ENCODE measurements at places on chromosomes 4 and X.

- H3K4me1 ChIP-seq: no peaks in the 10 kb centered on the region
- no peak overlapping the region for H3K4me3 ChIP-seq
- no peaks in the 10 kb centered on the region for H3K27me3 ChIP-seq
- H3K27ac ChIP-seq: no peak overlapping the region
- no peak for DNase-seq
Observed at GRCh38 chr4:65865489-65865888, 195.2 kb upstream of the EPHA5 start.

- DNase-seq: no peak
- H3K4me1 ChIP-seq: no peaks in the 10 kb centered on the region
- no peak overlapping the region for H3K4me3 ChIP-seq
- no peak overlapping the region for H3K27ac ChIP-seq
- H3K36me3 ChIP-seq: no peaks in the 10 kb centered on the region
- H3K27me3 ChIP-seq: no peaks in the 10 kb centered on the region
Observed at GRCh38 chrX:10821293-10821692, 200.9 kb upstream of the MID1 start.

DNA sequence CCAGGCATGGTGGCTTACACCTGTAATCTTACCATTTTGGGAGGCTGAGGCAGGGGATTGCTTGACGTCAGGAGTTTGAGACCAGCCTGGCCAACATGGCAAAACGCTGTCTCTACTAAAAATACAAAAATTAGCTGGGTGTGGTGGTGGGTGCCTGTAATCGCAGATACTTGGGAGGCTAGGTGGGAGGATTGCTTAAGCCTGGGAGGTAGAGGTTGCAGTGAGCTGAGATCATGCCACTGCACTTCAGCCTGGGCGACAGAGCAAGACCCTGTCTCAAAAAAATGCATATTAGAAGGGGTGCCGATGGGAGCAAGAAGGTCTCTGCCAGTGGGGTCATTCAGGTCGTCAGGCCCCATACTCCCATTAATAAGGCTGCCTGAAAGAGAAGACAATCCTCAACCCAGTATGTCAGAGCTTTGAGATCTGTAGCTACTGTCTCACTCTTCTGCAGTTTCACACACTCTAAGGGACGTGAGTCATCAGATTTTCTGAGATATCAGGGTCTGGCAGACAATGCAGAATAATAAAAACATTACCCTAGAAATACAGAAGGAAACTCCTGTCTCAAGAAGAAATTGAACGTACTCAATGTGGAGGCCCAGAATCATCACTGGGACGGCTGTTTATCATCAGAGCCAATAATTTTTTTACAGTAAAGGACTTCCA is 176.7 kb upstream of the FAT1 start:
- H3K27ac ChIP-seq: no peak overlapping the region
- no peak for DNase-seq
- H3K4me3 ChIP-seq: no peak overlapping the region
- no peaks in the 10 kb centered on the region for H3K36me3 ChIP-seq
- no peaks in the 10 kb centered on the region for H3K27me3 ChIP-seq

- DNase-seq: no peak
- no peaks in the 10 kb centered on the region for H3K27me3 ChIP-seq
- no peaks in the 10 kb centered on the region for H3K4me1 ChIP-seq
Observed at GRCh38 chrX:69027181-69028005, 137.9 kb downstream of the PJA1 start.

DNA sequence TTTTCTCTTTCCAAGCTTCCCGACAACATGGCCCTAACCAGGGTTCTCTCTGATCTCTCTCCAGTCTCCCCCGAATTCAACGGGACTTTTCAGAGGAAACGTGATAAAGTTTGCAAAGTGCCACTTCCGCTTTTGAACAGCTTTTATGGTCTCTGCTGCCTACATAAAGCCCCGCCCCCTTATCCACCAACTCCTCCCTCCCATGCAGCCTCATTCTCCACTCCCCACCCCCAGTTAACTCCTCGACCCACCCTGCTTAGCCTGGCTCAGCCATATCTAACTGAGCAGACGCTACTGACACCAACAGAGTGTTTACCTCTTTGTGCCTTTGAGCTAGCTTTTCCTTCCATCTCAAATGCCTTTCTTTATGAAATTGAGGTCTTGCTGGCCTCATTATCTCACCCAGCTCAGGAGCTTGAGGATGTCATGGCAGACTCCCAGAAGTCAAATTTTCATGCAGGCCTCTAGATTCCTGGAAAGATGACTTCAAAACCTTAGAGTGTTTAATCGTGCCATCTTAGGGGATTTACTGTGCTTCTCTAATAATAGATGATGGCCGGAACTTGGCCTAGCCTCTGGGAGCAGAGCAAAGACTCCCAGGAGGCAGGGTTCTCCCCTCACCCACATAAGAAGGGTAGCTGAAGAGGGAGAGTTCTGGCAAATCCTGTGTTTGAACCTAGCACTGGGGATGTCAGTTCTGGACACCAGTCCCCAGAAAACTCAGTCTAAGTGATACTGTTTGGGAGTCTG is 606.0 kb downstream of the BCOR start:
- no peak for DNase-seq
- peak overlapping the region; percentile 77 for H3K27ac ChIP-seq
- H3K36me3 ChIP-seq: no peaks in the 10 kb centered on the region
- H3K4me1 ChIP-seq: peaks cover 9% of the 10 kb centered on the region
- H3K4me3 ChIP-seq: no peak overlapping the region

- DNase-seq: no peak
- H3K27ac ChIP-seq: peak overlapping the region; percentile 96
- peak overlapping the region; percentile 95 for H3K4me3 ChIP-seq
- no peaks in the 10 kb centered on the region for H3K27me3 ChIP-seq
Observed at GRCh38 chr4:13484749-13485221, 645 bp upstream of the RAB28 start.

GRCh38 chrX:118254611-118255010 is 91.3 kb upstream of the WDR44 start:
- no peaks in the 10 kb centered on the region for H3K27me3 ChIP-seq
- H3K36me3 ChIP-seq: no peaks in the 10 kb centered on the region
- H3K27ac ChIP-seq: no peak overlapping the region
- H3K4me3 ChIP-seq: no peak overlapping the region
- peak; percentile 83 for DNase-seq

- H3K27me3 ChIP-seq: no peaks in the 10 kb centered on the region
- no peak for DNase-seq
- no peaks in the 10 kb centered on the region for H3K4me1 ChIP-seq
- H3K36me3 ChIP-seq: no peaks in the 10 kb centered on the region
- no peak overlapping the region for H3K27ac ChIP-seq
- no peak overlapping the region for H3K4me3 ChIP-seq
Observed at GRCh38 chrX:115894087-115894486, 276.5 kb upstream of the AGTR2 start.

DNA sequence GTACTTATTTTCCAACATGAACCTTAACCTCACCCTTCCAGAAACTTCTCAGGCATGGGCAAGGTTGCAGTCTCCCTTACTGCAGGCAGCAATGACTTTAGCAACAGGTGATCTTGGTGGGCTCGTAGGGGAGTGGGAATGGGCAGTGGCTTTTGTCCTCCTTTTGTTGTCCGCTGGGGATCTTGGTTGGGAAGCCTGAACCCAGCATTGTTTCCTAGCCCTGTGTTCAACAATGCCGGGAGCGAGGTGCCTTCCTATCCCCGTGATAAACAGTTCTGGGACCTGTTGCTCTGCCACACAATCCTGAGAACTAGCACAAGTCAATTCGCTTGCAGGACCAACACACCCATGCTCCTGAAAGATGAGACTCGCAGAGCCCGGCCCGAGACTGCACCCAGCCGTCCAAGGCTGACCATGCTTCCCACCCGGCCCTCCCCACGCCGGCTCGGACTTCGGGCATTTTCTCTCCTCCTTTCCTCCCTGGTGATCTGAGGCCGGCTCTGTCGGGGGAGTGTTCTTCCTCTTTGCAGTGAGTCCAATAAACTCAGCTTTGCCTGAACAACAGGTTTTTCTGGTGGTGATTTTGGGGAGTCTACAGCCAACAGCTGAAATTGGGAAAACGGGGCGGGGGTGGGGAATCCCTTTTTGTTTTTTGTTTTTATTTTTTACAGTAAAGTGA is 20.2 kb downstream of the IRAK1 start:
- H3K27me3 ChIP-seq: no peaks in the 10 kb centered on the region
- H3K36me3 ChIP-seq: no peaks in the 10 kb centered on the region
- H3K4me3 ChIP-seq: no peak overlapping the region
- no peak for DNase-seq
- H3K27ac ChIP-seq: no peak overlapping the region

GRCh38 chrX:920234-920799 is 289.7 kb downstream of the SHOX start:
- H3K27me3 ChIP-seq: no peaks in the 10 kb centered on the region
- no peaks in the 10 kb centered on the region for H3K36me3 ChIP-seq
- no peak overlapping the region for H3K4me3 ChIP-seq
- no peak for DNase-seq
- H3K27ac ChIP-seq: no peak overlapping the region
- no peaks in the 10 kb centered on the region for H3K4me1 ChIP-seq

DNA sequence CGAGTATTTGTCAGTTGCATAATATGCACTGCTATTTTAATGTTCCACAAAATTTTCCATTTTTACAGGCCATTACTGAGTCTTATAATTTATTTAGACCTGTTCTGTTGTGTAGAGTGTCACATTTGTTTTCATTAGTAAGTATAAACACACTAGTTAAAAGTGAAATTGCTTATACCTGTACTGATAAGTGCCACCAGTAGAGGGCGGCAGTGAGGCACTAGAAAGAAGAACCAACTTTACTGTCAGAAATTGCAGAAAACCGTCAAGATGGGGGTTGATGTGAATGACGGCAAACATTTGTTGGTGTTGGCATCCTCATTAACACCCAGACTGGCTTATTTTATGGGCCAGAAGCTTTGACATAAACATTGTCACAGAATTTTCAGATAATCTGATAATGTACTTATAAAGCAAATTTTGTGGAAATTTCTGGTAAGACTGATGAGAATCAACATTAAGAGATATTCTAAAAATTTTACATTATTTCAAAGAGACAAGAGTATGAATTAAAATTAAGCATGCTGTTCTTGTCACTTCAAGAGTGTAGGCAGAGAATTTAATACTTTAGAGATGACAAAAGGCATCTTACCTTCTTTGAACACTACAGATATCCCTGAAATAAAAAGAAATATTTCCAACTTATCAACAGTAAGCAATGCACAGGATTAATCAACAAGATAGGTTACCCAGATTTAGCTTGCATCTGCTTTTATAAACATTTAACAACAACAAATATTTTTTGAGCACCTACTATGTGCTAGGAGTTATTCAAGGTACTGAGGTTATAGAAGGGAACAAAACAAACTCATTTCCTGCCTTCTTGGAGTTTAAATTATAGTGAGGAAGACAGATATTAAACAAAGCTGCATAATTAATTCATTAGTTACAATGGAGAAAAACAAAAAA is 24.9 kb downstream of the ALPK1 start:
- no peaks in the 10 kb centered on the region for H3K4me1 ChIP-seq
- no peaks in the 10 kb centered on the region for H3K27me3 ChIP-seq
- H3K27ac ChIP-seq: no peak overlapping the region
- no peak overlapping the region for H3K4me3 ChIP-seq

- no peaks in the 10 kb centered on the region for H3K4me1 ChIP-seq
- no peaks in the 10 kb centered on the region for H3K27me3 ChIP-seq
- no peak overlapping the region for H3K27ac ChIP-seq
- H3K36me3 ChIP-seq: no peaks in the 10 kb centered on the region
- H3K4me3 ChIP-seq: no peak overlapping the region
Observed at GRCh38 chr4:6177587-6178197, 22.7 kb downstream of the JAKMIP1 start.

DNA sequence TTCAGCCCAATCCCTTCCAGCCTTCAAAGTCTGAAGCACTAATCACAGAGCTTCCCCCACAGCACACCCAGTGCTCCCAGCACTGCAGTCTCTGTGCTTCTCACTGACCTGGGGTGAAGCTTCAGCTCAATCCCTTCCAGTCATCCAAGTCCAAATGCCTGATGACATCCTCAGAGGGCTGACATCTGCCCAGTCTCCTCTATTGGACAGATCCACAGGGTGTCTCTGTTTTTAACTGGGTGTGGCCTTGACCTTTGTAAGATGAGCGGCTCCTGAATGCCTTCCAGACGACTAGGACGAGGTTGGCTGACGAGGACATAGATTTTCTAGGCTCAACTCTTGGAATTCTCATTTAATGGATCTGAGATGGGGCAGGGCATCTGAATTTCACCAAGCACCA is 7.6 kb upstream of the SLC2A9 start:
- H3K36me3 ChIP-seq: no peaks in the 10 kb centered on the region
- no peak overlapping the region for H3K27ac ChIP-seq
- no peaks in the 10 kb centered on the region for H3K27me3 ChIP-seq
- DNase-seq: peak; percentile 45
- H3K4me1 ChIP-seq: peaks cover 8% of the 10 kb centered on the region
- H3K4me3 ChIP-seq: no peak overlapping the region

- H3K4me1 ChIP-seq: no peaks in the 10 kb centered on the region
- no peak overlapping the region for H3K27ac ChIP-seq
- H3K4me3 ChIP-seq: no peak overlapping the region
- no peaks in the 10 kb centered on the region for H3K36me3 ChIP-seq
- H3K27me3 ChIP-seq: no peaks in the 10 kb centered on the region
Observed at GRCh38 chr4:17859793-17860406, 49.1 kb downstream of the NCAPG start.

DNA sequence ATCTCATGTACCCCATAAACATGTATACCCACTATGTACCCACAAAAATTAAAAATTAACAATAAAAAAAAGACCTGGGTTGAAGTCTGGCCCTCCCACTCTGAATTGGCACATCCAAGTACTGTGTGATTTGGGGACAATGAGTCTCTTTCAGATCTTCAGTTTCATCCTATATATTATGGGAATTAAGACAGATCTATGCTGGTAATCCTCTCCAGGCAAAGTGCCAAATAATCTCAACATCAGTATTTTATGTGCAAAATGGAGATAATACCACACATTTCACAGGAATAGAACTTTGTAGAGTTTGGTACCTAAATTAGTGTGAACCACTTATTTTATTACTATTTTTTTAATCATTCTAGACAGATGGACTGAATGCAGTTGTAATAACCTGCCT is 11.0 kb upstream of the SCD5 start:
- no peaks in the 10 kb centered on the region for H3K27me3 ChIP-seq
- DNase-seq: no peak
- no peaks in the 10 kb centered on the region for H3K36me3 ChIP-seq
- no peak overlapping the region for H3K27ac ChIP-seq
- H3K4me1 ChIP-seq: no peaks in the 10 kb centered on the region
- H3K4me3 ChIP-seq: no peak overlapping the region

DNA sequence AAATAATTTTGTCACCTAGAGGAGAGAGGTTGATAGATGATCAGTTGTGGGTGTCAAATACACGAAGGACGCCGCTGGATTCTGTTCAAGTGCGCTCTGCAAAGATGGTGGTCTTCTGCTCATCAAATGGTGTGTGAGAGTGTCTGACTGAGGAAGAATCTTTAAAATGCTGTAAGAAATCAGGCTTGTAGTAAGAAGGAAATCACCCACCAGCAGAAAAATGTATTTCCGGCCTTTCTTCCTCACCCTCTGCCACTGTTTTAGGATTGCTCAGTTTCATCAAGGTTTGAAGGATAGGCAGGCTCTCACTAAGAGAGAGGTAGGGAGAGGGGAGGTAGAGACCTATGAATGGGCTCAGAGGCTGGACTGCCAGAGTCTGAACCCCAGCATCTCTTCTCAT is 28.7 kb downstream of the RHOH start:
- peak overlapping the region; percentile 26 for H3K27ac ChIP-seq
- no peak overlapping the region for H3K4me3 ChIP-seq
- H3K27me3 ChIP-seq: no peaks in the 10 kb centered on the region

GRCh38 chr4:150768497-150768896 is 186.5 kb downstream of the MAB21L2 start:
- no peak for DNase-seq
- no peaks in the 10 kb centered on the region for H3K4me1 ChIP-seq
- H3K4me3 ChIP-seq: no peak overlapping the region
- no peaks in the 10 kb centered on the region for H3K36me3 ChIP-seq

GRCh38 chrX:40632199-40632598 is 9.0 kb downstream of the MPC1L start:
- no peaks in the 10 kb centered on the region for H3K36me3 ChIP-seq
- no peak overlapping the region for H3K27ac ChIP-seq
- H3K27me3 ChIP-seq: no peaks in the 10 kb centered on the region
- H3K4me3 ChIP-seq: no peak overlapping the region

Data from Peyer's patch (tissue), 4 donors.